ENCODE measurements at places on chromosomes 4 and X. TPM values are rescaled to one million over a fixed set of nuclear protein-coding genes. Genes with fewer than 3 reads are reported as not detected.

DNA sequence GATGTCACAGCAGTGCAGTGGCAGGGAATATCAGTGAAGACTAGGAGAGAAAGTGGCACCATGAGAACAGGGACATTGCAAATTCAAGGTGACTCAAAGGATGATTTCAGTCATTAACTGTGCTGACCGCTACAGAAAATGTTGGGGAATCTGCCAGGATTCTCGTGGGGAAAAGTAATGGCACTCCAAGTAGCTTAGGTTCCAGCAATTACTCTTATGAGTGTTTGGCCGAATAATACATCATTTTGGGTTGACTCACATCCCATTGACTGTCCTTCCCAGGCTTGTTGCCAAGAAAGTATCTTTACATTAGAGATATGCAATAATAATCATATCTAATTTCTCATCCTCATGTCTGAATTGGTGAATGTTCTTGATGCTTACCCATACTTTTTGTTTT lies 1411.1 kb upstream of the PCDH7 start:
- no peak for DNase-seq

DNA sequence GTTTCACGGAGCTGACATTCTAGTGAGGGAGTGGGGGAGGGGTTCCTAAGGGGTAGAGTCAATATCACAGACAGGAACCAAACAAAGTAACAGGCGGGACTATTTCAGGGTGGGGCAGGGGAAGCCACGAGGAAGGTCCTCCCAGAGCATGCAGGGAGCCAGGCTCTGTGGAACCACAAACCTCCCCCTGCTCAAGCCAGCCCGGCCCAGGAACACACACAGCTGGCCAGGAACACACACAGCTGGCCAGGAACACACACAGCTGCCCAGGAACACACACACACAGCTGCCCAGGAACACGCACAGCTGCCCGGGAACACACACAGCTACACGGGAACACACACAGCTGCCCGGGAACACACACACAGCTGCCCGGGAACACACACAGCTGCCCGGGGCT lies 24.8 kb downstream of the EVC2 start:
- no peak for DNase-seq

DNA sequence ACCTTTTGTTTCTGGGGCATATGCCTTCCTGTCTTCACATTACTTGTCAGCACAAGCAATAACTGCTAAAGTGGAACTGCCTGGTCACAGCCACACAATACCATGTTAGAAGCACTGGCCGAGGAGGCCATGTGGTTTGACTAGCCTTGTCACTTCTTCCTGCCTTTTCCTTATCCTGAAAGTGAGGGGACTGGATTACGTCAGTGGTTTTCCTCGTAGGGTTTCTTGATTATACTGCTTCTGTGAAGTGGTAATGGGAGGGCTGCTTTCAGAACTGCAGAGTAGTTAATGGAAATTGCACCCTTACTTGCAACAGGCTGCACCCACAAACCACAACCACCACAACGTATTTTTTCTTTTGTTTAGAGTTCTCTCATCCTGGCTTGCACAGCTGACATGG lies 26.6 kb downstream of the ZRSR2 start:
- DNase-seq, result no peak

DNA sequence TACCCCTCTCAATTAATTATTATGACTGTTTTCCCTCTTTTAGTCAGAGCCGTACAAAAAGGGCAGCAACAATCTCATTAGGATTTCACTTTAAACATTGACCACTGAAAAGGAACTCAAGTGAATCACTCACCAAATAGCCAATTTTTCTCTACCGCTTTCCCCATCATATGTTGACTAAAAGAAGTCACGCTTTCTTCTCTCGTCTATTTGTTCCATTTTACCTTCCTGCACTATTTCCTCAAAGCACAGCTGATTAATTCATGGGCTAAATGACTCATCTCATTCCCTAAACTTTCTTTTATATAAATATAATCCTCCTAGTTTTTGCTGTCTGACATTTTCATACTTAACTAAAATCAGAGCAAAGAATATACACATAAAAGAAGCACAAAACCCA lies 8.2 kb downstream of the MID1 start:
- DNase-seq, result no peak

GRCh38 chr4:73750730-73751129 lies 10.4 kb downstream of the CXCL8 start:
- DNase-seq, result no peak

DNA sequence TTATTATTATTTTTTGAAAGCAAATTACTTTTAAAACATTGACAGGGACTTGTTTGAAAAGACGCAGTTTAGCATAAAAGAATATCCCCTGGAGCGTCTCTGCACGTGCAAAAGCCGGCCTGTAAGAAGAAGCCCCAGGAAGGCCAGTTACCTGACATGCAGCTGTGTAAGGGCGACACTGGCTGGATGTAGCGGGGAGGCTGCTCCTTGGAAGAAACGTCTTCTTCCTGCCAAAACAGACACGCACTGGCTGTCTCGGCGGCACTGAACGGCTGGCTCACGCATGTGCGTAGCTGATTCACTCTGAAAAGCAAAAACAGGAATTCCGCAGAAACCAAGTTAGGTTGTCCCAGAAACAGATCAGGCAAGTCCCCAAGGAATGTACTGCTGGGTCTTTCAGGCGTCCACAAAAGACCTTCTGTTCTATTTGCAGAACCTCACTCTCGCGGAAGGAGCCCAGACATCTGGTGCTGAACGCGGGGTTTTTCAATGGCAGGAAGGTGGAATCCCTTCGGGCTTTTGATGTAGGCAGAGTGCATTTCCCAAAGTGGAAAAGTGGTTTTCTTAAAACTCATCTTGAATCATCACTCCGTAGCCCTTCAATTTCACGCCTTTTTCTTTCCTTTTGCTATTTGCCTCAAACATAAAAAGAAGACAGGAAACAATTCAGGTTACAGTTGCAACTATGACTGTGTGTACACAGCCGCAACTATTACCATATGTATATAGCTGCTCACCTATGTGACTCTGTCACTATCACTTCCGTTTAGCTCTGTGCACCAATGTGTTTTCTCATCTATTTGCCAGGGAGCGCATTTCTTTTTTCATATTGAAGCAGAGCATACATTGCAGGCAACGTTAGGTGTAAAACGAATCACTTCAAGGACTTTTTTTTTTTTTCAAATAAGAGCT lies 38.1 kb upstream of the ARSH start:
- no peak for DNase-seq

- DNase-seq, result no peak
Measured at GRCh38 chr4:72900952-72901351, 168.6 kb downstream of the COX18 start.

DNA sequence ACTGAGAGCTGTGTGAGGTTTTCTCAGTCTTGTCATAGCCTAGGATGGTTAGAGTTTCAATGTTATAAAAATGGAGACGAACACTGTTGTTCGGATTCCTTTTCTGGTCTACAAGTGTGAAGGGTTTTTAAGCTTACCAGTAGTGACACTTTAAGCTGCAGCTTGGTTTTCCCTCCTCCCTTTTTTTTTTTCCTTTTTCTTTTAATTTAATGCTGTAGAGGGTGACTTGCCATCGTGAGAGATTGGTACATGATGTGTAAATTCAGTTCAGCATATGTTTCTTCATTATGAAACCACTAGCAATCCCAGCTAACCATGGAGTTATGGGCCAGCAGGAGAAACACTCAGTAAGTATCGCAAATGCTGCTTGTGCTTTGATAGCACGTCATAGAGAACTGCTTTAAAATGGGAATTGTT lies 165.0 kb downstream of the RAPGEF2 start:
- no peak for DNase-seq

DNA sequence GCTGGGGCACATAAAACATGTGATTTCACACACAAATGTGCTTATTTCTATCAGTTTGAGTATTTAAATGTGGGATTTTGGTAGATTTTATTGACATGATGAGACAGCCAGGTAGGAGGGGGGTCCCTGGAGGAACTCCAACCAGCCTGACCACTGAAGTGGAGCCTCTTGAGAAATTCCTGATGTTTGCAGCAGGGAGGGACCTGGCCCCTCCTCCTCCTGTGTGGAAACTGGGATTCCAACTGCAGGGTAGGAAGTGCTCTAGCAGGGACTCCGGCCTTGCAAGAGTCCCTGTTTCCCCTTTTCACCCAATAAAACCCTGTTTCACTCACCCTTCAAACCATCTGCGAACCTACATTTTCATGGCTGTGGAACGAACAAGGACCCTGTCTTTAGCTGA lies 2224.0 kb upstream of the AGA start:
- no peak for DNase-seq

DNA sequence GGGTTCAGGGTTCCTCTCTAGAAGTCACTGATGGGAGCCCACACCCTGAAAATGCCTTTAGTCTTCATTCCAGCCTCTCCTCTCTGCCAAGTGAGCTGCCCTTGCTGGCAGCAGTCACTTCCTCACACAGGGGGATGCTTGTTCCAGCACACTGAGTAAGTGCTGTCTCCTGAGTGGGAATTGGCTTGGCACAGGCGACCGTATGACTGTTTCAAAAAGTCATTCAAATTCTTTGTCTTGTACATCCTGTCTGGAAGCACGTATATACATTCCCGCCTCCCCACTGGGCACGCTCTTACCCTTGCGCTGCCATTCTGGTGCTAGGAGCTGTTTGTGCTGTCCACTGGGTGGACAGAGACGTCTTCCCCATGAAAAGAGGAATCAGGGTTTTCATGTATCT lies 40.2 kb upstream of the CD99 start:
- no peak for DNase-seq

GRCh38 chr4:112113864-112114263 lies 31.4 kb upstream of the FAM241A start:
- no peak for DNase-seq

DNA sequence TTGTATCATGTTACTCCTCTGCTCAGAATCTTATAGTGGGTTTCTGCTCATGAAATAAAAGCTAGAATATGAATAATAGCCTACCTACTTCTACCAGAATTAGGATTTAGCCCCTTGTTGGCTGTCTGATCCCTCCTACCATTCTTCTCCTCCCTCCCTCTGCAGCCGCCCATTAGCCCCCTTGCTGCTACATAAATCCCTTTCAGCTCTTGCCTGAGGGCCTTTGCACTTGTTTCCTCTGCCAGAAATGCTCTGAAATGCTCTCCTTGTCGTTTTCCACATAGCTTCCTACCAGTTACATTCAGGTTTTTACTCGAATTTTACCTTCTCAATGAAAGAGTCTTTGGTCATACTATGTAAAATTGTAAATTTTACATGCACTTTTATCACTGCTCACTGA lies 159.2 kb downstream of the ADGRL3 start:
- DNase-seq, result no peak

GRCh38 chr4:73763877-73764276 lies 23.5 kb downstream of the CXCL8 start:
- no peak for DNase-seq

DNA sequence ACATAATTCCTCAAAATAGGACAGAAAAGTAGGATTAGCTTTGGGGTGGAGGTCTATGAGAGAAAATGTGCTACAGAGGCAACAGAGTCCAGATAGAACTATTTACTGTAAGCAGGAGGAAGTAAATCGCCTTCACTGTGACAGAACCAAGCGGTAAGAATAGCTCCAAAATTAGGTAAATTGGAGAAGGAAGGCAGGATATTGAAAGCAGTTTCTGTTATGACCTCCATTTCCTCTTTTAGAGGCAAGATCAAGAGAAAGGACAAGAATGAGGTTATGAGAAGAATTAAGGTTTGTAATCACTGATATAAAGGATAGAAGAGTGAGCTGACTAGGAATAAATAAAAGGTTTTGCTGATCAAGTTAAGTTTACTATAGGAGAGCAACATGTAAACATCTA lies 44.1 kb upstream of the NEUROG2 start:
- no peak for DNase-seq

- DNase-seq, result no peak
Measured at GRCh38 chr4:22299678-22300077, 216.2 kb downstream of the ADGRA3 start.

DNA sequence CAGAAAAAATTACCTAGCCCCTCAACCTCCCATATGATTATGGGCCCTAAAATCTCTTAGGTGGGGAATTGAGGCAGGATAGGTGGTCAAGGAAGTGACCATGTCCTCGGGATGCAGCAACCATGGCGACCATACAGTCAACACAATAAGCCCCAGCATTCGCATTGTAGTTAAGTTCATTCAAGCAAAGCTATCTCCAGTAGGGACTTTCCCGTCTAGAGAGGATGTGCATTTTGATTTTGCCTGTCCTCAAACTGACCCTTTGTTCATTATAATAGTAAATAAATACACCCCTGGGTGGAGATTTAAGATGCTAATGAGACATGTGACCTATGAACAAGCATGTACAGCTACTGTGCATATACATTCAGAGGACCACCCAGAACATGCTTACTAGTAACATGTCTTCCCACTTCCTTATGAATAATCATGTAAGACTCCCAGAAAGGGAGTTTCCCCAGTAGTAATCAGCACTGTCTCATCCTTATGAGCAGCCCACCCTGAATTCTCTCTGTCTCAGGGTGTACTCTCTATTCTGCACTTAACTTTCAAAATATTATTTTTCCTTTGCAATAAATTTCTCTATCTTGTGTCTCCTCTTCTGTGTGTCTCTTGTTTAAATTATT lies 74.3 kb downstream of the NUDT11 start:
- DNase-seq, result no peak

GRCh38 chrX:71622576-71623450 lies 4.5 kb upstream of the CXCR3 start:
- no peak for DNase-seq

DNA sequence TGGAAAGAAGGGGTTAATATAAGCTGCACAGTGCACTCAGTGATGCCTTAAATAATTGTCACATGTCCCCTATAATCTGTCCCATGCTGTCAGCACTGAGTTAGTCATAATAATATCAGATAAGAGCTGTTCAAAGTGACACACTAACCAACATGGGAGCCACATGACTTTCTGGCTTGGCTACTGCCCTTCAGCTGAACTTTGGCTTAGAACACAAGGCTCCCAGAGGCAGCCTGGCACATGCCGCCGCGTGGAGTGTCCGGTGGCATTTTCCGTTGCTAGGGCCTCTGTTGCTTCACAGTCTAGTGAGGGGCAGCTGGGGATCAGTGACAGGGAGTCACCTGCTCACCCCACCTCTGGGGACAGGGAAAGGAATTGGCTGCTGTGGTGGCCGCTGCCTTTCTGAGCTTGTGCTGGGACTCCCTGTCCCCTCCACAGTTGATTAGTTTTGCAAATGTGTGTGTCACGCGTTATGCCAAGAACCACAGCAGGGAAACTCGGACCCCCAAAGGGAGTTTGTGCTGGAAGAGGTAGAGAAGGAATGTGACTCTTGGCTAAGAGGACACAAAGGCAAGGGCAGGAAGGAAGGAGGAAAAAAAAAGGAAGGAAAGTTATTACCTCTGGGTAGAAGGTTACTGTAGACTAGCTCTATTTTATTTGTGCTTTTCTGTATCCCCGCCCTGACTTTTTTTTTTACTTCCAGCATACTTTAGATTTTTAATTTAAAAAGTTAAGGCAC lies 41.1 kb upstream of the PPARGC1A start:
- no peak for DNase-seq

The GAGE13 gene
- not detected for total RNA-seq

The NAA11 gene
- total RNA-seq, result not detected

The CTAG2 gene
- not detected for total RNA-seq

The CNGA1 gene
- total RNA-seq, result 6.1 TPM

The COX7B gene
- 396 TPM for total RNA-seq
